Dorsolateral prefrontal cortex (tissue), 122 donors: ENCODE measurements at places on chromosomes 2 and 18.

DNA sequence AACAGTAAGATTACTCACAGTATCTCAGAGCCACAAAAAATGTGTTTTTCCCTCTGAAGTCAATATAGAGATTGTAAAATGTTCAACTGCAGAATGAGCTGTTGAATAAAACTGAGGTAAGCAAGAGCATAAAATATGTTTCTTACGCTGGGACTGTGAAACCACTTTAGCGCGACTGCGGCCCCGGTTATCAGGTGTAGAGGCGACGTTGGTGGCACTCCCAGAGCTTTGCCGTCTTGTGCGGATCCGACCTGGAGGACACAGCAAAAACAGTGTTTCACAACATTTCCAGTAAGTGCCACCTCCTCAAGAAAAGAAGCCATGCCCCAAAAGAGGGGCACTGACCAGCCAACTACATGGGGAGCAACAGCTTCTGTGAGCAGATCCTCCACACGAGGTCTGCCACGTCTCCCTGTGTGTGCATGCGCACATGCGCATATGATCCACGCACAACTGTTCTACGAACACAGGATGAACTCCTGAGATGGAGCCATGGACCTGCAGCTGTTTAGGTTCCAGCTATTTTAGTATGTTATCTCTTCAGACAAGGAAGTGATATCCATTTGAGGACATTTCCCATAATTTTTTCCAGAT, 100.7 kb upstream of the RNU4ATAC start:
- no peak for DNase-seq

DNA sequence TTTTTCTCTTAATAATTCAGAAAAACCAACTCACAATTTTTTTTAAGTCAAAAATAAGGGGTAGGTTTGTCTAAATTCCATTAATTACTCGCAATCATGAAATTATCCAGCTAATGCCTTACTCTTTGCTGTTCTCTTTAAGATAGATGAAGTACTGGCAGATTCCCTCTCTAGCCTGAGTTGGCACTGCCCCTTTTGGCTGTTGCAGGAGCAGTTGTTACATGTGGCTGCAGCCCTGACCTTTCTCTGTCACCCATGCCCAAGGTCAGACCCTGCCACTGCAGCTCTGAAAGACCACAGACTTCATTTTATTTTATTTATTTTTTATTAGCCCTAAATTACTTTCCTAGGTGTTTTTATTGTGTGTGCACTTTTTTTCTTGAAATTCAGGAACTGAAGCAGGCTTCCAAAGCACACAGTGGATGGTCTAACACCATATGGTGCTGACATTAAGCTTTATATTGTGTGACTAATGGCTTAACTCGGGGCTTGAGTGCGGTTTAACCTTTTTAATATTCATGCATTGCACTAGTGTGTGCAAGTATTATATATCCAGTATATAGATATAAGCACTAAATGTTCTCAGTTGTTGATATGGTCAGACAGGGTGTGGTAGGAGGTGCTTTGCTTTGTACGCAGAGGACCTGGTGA, 313.0 kb downstream of the CDH2 start:
- DNase-seq, result no peak

GRCh38 chr2:182920089-182920488, 53.7 kb upstream of the FRZB start:
- no peak for DNase-seq

GRCh38 chr2:54897420-54898310, 152.6 kb downstream of the RTN4 start:
- DNase-seq, result no peak
